ENCODE measurements at places on chromosomes 5 and 9. TPM values are rescaled to one million over a fixed set of nuclear protein-coding genes. Genes with fewer than 3 reads are reported as not detected.

DNA sequence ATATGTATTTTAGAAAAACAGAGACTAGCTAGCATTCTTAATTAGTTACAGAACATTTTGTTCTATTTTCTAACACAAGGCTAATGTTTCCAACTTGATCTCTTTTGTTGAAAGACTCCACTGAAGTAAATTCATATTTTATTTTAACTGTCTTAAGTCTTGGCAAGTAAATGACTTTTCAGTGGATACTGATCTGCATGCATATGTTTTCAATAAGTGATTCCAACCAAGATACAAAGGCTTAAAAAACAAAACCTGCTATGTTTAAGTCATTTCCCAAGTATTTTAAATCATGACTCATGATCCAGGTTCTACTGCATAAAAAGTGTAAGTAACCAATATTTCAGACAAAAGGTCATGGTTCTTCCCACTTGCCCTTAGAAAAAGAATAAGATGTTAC is 5.7 kb downstream of the CDO1 start:
- no peaks in the 10 kb centered on the region for H3K36me3 ChIP-seq
- H3K27ac ChIP-seq: no peak overlapping the region
- DNase-seq: no peak
- no peaks in the 10 kb centered on the region for H3K4me1 ChIP-seq

DNA sequence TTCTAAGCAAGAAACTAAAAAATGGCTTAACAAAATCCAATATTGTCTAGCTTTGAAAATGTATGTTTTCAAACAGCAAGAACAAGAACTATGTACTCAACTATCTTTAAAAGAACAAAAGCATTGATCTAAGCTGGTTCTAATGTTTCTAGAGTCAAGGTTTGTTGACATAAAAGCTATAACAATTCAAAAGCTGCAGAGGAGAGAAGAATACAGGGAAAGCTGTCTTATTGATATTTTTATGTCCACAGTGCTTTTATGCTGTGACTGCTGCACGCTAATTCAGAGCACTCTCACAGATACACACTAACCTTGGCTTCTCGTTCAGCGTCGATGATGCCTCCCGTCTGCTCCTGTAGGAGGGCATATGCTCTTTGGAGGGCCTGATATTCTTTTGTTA is 129.5 kb upstream of the DPYSL3 start:
- H3K36me3 ChIP-seq: no peaks in the 10 kb centered on the region
- no peaks in the 10 kb centered on the region for H3K4me1 ChIP-seq
- no peaks in the 10 kb centered on the region for H3K27me3 ChIP-seq
- H3K27ac ChIP-seq: no peak overlapping the region
- DNase-seq: no peak

- no peak overlapping the region for H3K27ac ChIP-seq
- H3K36me3 ChIP-seq: no peaks in the 10 kb centered on the region
- H3K4me3 ChIP-seq: no peak overlapping the region
- no peak for DNase-seq
- no peaks in the 10 kb centered on the region for H3K4me1 ChIP-seq
- H3K27me3 ChIP-seq: no peaks in the 10 kb centered on the region
Measured at GRCh38 chr9:109143881-109144562, 23.0 kb downstream of the FRRS1L start.

GRCh38 chr5:127451096-127451495 is 66.3 kb upstream of the PRRC1 start:
- H3K27me3 ChIP-seq: no peaks in the 10 kb centered on the region
- H3K36me3 ChIP-seq: no peaks in the 10 kb centered on the region
- no peak overlapping the region for H3K27ac ChIP-seq
- DNase-seq: no peak
- H3K4me3 ChIP-seq: no peak overlapping the region

DNA sequence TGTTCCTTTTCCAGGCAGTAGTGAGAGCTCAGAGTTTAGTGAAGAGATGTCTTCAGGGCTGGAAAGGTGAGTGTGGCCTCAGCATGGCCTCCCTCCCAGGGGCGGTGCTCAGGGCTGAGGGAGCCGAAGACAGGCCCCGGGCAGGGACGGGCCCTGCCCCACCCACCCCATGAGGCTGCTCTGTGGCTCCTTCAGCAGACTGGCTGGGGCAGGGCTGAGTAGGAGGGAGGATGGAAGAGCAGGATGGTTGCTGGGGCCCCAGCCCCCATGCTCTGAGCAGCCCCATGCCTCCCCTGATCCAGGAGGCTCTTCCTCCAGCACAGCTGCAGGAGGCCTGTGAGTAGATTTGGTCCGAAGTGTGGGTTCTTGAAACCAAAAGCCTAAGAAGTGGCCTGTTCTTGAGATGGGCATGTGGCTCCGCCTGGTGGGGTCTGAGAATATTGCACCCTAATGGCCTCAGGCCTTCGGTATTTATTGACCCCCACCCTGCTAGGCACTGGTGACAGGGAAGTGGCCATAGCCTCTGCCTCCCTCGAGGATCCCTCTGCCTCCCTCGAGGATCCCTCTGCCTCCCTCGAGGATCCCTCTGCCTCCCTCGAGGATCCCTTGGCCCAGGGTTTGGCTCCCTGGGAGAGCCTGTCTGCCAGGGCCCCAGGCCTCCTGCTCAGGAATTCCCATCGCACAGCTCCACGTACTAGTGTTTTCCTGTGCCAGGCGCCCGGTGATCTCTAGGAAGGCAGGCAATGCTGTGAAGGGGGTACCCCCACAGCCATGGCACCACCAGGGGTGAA is 65.4 kb upstream of the GARNL3 start:
- H3K4me3 ChIP-seq: no peak overlapping the region
- H3K4me1 ChIP-seq: no peaks in the 10 kb centered on the region
- DNase-seq: peak; percentile 84
- H3K36me3 ChIP-seq: no peaks in the 10 kb centered on the region
- H3K27ac ChIP-seq: no peak overlapping the region

DNA sequence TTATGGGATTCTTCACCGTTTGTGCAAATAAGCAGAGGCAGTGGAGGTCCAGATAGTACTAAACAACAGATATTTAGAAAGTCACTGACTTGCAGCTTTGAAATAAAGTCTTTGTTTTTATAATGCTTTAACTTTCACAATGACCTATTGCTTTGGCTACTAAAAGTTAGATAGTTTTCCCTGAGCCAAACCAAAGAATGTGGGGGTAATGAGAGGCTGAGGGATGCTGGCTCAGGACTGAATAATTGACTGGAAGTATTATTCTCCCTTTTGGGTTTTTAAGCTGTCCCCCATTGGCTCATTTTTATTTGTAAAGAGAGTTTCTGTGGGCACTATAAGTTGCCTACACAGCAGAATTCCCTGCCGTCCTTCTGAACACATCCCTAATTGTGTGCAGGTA is 99.2 kb upstream of the ACTBL2 start:
- no peaks in the 10 kb centered on the region for H3K36me3 ChIP-seq
- no peak overlapping the region for H3K27ac ChIP-seq
- H3K27me3 ChIP-seq: no peaks in the 10 kb centered on the region
- H3K4me1 ChIP-seq: no peaks in the 10 kb centered on the region
- no peak for DNase-seq

DNA sequence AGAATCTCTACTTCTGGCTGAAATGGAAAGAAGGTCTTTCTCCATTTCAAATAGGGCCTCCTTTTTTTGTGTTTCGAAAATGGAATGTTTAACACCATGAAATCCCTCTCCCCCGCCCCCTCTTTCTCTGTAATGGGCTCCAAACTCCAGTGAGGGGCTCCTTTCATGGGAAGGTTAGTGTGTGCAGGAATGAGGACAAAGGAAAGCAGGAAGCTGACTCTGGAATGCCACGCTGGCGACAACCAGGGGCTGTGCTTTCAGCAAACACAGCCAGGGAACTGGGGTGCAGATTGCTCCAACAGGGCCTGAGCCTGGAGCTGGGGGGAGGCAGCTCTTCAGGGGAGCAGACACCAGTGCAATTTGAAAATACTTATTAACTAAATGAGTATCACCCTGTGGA is 82.8 kb downstream of the CRB2 start:
- no peaks in the 10 kb centered on the region for H3K27me3 ChIP-seq
- no peak for DNase-seq
- no peaks in the 10 kb centered on the region for H3K36me3 ChIP-seq
- no peak overlapping the region for H3K4me3 ChIP-seq
- H3K27ac ChIP-seq: no peak overlapping the region

GRCh38 chr5:39176759-39177630 is 42.4 kb downstream of the FYB1 start:
- H3K27me3 ChIP-seq: no peaks in the 10 kb centered on the region
- H3K36me3 ChIP-seq: no peaks in the 10 kb centered on the region
- no peak overlapping the region for H3K27ac ChIP-seq
- H3K4me1 ChIP-seq: no peaks in the 10 kb centered on the region

DNA sequence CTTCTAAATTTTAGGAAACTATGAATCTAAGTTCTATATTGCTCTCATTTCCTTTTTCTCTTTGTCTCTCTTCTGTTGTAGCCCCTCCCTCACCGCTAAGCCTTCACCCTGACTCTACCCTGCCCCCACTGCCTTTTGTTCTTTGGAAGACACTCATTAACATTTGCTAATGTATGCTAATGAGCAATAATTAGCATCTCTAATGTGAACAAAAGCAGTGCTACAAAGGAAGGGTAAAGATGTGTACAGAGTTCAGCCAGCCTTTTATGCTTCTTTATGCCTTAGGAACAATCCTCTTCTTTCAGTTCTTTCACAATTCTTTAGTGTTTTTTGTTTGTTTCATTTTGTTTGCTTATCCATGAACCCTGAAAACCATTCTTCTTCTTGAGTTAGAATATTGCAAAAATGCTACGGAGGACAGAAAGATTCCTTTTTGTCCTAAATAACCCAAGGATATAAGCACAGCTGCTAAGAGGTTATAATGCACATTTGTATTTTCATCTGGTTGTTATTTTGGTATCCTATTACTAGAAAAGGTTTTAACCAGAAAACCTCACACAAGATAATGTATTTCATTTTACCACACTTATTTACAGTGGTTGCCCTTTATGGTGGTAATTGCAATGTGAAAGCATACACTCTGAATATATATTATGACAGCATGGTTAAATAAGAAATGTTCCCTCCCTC is 159.3 kb downstream of the TMC1 start:
- H3K27me3 ChIP-seq: no peaks in the 10 kb centered on the region
- no peak for DNase-seq
- no peaks in the 10 kb centered on the region for H3K36me3 ChIP-seq
- no peak overlapping the region for H3K27ac ChIP-seq
- H3K4me1 ChIP-seq: no peaks in the 10 kb centered on the region

Gene PCDHGA3
- 0.21 TPM for total RNA-seq

Gene PRUNE2
- total RNA-seq: 90.0 TPM

Gene CMYA5
- total RNA-seq: 0.66 TPM

Gene ECM2
- total RNA-seq: 3.8 TPM

Gene ENDOG
- total RNA-seq: 66.4 TPM

Gene HCN1
- 0.07 TPM for total RNA-seq

Gene EFNA5
- total RNA-seq: 11.1 TPM
